ENCODE measurements at places on chromosomes 7 and 10. TPM values are rescaled to one million over a fixed set of nuclear protein-coding genes. Genes with fewer than 3 reads are reported as not detected.

- no peaks in the 10 kb centered on the region for H3K27me3 ChIP-seq
- no peak overlapping the region for H3K27ac ChIP-seq
- no peaks in the 10 kb centered on the region for H3K36me3 ChIP-seq
- H3K4me1 ChIP-seq, result peaks cover 10% of the 10 kb centered on the region
Measured at GRCh38 chr7:10888861-10889260, 84.8 kb upstream of the PHF14 start.

DNA sequence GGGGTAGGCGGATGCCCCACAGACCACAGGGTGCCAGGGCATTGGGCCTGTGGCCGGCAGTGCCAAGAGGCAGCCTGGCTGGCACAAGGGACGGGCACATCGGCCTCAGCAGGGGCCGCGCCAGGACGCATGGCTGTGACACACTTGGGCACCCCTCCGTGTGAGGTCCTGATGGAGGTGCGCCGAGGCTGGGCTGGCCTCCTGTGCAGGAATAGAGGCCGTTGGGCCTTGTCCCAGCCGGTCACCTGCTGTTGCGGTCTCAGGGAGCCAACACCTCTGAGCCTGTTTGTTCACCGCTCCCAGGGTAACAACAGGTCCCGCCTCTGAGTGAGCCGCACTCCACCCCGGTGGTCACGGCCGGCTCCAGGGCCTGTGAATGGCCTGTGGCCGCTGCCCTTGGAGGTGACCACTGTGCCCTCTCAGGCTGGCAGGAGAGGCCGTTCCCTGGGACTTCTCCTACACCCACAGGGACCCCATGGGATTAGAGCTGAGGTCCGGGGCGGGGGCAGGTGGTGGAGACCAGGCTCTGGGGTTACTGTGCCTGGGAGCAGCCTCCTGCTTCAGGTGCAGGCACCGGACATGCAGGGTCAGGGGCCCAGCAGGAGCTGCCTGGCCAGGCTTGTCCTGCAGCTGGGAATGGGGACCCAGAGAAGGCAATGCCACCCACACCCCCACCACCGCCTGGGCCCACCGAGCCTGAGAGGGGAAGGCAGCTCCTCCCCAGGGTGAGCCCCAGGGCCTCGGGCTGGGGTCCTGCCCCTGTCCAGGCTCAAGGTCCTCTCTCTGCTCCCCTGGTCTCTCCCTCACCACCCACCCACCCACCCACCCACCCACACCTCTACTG lies 12.0 kb downstream of the PWWP2B start:
- H3K27ac ChIP-seq, result peak overlapping the region; percentile 20
- H3K36me3 ChIP-seq, result peaks cover 28% of the 10 kb centered on the region
- H3K4me3 ChIP-seq, result peak overlapping the region; percentile 68
- no peaks in the 10 kb centered on the region for H3K27me3 ChIP-seq
- no peak for DNase-seq
- H3K4me1 ChIP-seq, result peaks cover 58% of the 10 kb centered on the region

DNA sequence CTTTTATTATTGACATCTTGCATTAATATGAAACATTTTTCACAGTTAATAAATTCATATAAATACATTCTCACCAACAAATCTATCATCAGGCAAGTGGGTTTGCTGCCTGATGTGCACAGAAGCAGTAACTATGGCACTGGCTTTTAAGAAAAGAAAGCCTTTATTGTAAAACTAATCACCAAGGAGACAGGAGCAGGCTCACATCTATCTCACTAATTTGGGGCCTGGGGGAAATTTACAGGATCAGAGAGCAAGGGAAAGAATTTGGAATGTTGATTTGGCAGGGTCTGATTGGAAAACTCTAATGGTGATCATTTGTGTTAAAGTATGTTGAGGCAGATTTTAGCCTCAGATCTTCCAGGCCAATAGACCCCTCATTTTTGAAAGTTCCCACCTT lies 605.7 kb downstream of the POM121L12 start:
- H3K27ac ChIP-seq, result no peak overlapping the region
- H3K4me1 ChIP-seq, result no peaks in the 10 kb centered on the region
- H3K4me3 ChIP-seq, result no peak overlapping the region
- no peaks in the 10 kb centered on the region for H3K36me3 ChIP-seq

- no peak overlapping the region for H3K4me3 ChIP-seq
- H3K27me3 ChIP-seq, result no peaks in the 10 kb centered on the region
- H3K27ac ChIP-seq, result no peak overlapping the region
- no peak for DNase-seq
Measured at GRCh38 chr10:34954142-34954541, 136.0 kb downstream of the CUL2 start.

DNA sequence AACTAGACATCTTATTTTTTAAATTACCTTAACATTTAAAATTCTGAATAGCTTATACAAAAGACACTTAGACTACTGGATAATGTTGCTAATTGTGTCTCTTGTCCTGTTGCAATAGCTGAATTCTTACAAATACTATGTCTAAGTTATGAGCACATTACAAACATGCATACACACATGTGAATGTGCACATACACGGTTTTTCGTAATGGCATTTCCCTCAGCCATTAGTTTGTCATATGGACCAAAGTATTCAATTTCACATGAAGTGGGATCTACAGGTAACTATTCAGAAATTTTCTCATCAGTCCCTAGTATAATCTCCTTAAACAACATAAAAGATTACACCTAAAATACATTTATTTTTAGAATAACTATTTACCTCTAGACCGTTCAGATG lies 178.6 kb upstream of the BET1 start:
- no peak overlapping the region for H3K4me3 ChIP-seq
- no peak for DNase-seq
- H3K27me3 ChIP-seq, result no peaks in the 10 kb centered on the region
- peaks cover 4% of the 10 kb centered on the region for H3K4me1 ChIP-seq
- H3K36me3 ChIP-seq, result no peaks in the 10 kb centered on the region

- H3K4me3 ChIP-seq, result no peak overlapping the region
- no peaks in the 10 kb centered on the region for H3K4me1 ChIP-seq
- H3K36me3 ChIP-seq, result no peaks in the 10 kb centered on the region
- no peaks in the 10 kb centered on the region for H3K27me3 ChIP-seq
- no peak for DNase-seq
Measured at GRCh38 chr10:59536167-59537014, 173.3 kb downstream of the SLC16A9 start.

DNA sequence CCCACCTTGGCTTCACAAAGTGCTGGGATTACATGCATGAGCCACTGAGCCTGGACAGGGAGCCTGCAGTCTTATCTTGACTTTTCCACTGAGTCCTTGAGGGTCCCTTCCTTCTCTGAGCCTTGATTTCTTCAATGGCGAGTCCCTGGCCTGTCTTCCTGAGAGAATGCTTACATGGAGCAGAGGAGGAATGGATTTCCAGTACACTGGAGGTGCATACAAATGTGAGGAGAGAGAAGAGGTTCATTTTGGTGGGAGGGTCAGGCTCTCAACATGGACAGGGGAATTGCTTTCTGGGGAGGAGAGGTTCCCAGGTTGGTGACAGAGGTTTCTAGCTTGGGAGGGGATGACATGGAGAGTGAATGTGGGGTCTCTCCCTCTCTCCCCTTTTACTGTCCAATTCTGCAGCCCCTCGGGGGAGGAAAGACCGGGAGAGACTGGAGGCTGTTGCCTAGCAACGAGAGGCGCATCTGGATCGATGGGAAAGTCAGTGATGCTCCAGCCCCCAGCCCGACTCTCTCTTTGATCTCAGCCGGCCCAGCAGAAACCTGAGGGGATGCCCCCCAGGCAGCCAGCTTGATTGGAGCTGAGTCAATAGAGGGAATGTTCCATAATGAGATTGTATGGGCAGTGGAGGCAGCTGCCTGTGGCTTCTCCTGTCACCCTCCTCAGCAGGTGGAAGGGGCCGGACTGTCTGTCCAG lies 14.8 kb downstream of the SRRM3 start:
- no peak for DNase-seq
- no peaks in the 10 kb centered on the region for H3K4me1 ChIP-seq
- H3K27ac ChIP-seq, result no peak overlapping the region
- H3K27me3 ChIP-seq, result no peaks in the 10 kb centered on the region

GRCh38 chr10:71218046-71218650 lies 5.8 kb downstream of the UNC5B start:
- peaks cover 53% of the 10 kb centered on the region for H3K27me3 ChIP-seq
- H3K4me3 ChIP-seq, result no peak overlapping the region
- H3K27ac ChIP-seq, result no peak overlapping the region
- DNase-seq, result no peak
- no peaks in the 10 kb centered on the region for H3K36me3 ChIP-seq

DNA sequence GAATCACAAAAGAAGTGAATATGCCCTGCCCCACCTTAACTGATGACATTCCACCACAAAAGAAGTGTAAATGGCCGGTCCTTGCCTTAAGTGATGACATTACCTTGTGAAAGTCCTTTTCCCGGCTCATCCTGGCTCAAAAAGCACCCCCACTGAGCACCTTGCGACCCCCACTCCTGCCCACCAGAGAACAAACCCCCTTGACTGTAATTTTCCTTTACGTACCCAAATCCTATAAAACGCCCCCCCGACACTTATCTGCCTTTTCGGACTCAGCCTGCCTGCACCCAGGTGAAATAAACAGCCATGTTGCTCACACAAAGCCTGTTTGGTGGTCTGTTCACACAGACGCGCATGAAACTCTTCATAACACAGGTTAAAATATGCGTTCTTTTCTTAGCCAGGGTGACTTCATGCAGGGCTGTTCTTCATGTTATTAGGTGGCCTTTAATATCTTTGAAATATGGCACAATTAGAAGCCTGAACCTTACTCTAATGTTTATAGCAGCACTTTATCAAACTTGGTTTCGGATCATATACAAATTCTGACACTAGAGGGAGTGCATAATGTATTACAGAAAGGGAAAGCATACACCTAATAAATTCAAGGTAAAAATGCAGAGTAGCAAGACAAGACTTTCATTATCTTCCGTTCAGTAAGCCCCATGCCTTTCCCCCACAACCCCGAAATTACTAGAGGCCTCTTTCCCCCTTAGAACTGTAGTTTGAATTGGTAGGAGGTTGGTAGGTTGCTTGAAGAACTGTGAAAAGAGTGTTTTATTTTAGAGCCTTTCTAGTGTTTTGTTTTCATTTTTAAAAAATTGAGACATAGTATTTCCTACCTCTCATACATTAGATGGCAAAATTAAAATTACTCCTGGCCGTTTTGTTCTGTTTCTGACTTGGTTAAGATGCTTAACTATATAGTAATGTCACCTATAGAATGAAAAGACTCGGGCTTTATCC lies 117.9 kb downstream of the NPY start:
- H3K4me3 ChIP-seq, result no peak overlapping the region
- H3K27ac ChIP-seq, result no peak overlapping the region
- DNase-seq, result no peak
- no peaks in the 10 kb centered on the region for H3K36me3 ChIP-seq
- no peaks in the 10 kb centered on the region for H3K4me1 ChIP-seq

- no peaks in the 10 kb centered on the region for H3K4me1 ChIP-seq
- no peak for DNase-seq
- H3K27me3 ChIP-seq, result no peaks in the 10 kb centered on the region
Measured at GRCh38 chr10:52268790-52269189, 45.3 kb upstream of the DKK1 start.

DNA sequence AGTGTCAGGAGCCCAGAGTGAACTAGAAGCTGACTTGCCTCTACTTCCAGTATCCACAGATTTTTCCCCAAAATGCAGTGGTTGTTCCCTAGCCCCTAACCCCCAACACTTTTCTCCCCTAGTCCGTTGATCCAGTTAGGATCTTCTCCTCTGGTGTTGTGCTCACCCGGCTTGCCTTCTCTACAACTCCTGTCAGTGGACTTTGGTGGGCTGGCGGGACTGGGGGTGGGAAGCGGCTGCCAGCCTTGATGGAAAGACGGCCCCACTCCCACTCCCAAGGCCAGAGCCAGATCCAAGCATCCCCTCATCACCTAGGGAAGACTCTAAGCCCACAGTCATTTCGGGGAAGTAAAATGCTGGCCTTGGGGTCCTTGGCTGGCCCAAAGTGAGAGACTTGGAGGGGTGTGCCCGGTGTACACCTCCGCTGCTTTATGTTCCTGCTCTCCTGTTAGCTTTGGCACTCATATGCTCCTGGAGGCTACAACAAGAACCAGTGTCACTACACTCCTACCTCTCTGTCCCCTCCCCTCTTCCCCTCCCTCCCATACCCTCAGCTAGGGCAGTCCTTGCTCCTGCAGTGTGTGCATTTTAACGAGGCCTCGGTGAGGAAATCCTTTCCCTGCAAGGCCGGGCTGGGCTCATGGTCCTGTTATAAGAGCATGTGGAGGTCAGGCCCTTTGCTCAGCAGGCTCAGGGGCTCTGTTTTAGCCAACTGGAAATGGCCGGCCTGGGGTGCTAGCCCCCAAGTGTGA lies 930 bp upstream of the HOXA10 start:
- H3K4me3 ChIP-seq, result no peak overlapping the region
- peaks cover 98% of the 10 kb centered on the region for H3K27me3 ChIP-seq
- H3K4me1 ChIP-seq, result peaks cover 50% of the 10 kb centered on the region
- no peaks in the 10 kb centered on the region for H3K36me3 ChIP-seq
- no peak overlapping the region for H3K27ac ChIP-seq

- H3K36me3 ChIP-seq, result no peaks in the 10 kb centered on the region
- no peak overlapping the region for H3K27ac ChIP-seq
- H3K4me3 ChIP-seq, result no peak overlapping the region
- H3K4me1 ChIP-seq, result no peaks in the 10 kb centered on the region
- no peaks in the 10 kb centered on the region for H3K27me3 ChIP-seq
Measured at GRCh38 chr10:16845248-16845647, 28.0 kb upstream of the RSU1 start.

DNA sequence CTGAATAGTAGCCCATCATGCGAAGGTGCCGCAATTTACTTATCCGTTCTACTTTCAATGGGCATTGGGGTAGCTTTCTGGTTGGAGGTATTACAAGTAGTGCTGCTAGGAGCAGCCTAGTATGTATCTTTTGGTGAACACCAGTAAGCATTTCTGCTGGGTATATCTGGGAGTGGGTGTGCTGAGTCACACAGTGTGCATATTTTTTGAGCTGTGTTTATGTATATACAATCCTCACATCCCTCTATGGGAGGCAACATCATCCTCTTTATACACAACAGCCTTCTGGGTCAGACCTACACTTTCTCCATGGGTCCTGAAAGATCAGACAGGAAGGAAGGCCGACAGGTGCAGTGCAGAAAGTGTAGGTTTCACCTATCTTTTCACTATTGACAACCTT lies 36.3 kb downstream of the PYROXD2 start:
- no peaks in the 10 kb centered on the region for H3K27me3 ChIP-seq
- no peaks in the 10 kb centered on the region for H3K4me1 ChIP-seq
- H3K36me3 ChIP-seq, result no peaks in the 10 kb centered on the region
- DNase-seq, result no peak
- H3K4me3 ChIP-seq, result no peak overlapping the region

GRCh38 chr7:91347290-91347689 lies 83.1 kb downstream of the FZD1 start:
- H3K36me3 ChIP-seq, result no peaks in the 10 kb centered on the region
- peak overlapping the region; percentile 55 for H3K27ac ChIP-seq
- peak; percentile 6 for DNase-seq

DNA sequence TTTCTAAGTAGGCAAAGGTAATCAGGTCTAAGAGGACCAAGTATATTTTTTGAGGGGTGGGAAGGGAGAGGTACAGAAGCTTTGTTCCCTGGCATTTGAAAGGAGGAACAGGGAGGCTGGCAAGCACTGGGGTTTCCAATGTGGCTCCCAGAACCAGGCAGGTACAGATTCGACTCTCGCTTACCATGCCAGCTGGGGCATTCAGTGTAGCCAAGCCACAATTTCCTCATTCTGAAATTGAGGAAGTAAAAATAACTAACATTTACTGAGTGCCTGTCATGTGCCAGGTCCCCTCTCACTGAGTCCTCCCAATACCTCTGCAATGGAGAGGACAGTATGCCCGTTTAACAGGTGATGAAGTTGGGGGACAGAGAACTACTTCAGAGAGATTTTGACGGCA lies 45.9 kb upstream of the BET1 start:
- peaks cover 27% of the 10 kb centered on the region for H3K4me1 ChIP-seq
- peak; percentile 86 for DNase-seq
- no peak overlapping the region for H3K4me3 ChIP-seq
- H3K27me3 ChIP-seq, result no peaks in the 10 kb centered on the region
- no peaks in the 10 kb centered on the region for H3K36me3 ChIP-seq
- no peak overlapping the region for H3K27ac ChIP-seq

Gene SLC25A40
- 26.2 TPM for polyA plus RNA-seq

Gene ZPBP
- not detected for polyA plus RNA-seq

Gene GRID2IP
- not detected for polyA plus RNA-seq

Gene NOC3L
- polyA plus RNA-seq, result 0.93 TPM
